ENCODE measurements at places on chromosomes 7 and 10. TPM values are rescaled to one million over a fixed set of nuclear protein-coding genes. Genes with fewer than 3 reads are reported as not detected.

DNA sequence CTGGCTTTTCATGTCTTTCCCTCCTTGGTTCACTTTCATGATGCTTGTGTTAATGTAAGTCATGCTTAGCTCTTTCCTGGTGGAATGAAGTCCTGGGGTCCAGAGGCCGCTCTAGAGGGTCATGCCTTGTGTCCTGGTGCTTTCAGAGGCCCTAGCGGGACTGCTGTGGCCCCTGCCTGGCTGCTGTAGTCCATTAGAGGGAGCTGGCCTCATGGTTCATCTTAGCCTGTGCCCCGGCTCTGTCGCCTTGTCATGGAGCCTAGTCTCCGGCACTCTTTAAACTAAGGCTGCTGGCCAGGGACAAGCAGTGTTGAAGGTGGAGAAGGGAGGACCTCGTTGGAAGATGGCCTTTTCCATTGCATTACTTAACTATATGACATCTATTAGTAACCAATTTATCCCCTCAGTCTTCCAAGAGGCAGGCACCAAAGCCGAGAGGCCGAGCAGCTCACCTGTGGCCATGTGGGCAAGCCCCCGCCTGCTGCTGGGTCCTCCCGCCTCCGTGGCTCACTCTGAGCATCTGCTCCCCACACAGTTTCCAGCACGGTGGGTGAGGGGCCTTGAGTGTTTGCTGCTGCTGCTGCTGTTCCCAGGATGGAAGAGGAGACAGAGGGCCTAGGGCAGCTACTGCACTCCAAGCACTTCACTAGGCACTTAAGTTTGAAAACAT is 5.0 kb upstream of the NDUFB2 start:
- DNase-seq: peak; percentile 18

DNA sequence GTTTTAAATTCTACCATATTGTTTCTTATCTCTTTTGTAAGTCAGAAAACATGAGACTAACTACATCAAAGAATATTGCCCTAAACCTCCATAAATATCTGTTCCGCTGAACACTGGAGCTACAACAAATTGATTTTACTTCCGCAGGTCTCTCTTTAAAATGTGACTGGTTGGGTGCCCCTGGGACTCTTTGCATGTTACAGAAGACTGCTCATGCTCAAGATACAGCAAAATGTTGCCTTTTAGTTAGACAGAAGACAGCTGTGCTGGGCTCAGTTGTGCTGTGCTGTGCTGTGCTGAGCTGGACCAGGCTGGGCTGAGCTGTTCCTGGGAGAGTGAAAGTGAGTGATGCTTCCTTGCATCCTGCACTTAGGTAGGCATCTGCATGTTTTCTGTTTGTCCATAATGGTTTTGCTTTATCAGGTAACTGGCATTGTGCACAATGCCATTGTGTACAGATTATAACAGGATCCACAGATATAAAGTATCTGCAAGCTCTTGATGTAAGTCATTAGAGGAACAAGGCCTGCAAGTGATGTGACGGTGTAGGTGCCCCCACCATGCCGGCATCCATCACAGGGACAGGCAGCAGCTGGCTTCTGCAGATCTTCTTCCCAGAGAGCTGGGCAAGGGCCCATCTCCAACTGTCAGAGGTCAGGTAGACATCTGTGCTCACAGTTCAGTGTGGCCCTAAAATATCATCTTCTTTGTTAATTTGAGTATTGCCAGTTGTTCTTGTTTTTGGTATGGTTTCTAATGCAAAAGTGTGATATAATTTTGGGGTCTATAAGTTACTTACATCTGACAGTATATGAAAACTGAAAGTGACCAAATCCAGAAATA is 972.5 kb upstream of the CELF2 start:
- DNase-seq: no peak

DNA sequence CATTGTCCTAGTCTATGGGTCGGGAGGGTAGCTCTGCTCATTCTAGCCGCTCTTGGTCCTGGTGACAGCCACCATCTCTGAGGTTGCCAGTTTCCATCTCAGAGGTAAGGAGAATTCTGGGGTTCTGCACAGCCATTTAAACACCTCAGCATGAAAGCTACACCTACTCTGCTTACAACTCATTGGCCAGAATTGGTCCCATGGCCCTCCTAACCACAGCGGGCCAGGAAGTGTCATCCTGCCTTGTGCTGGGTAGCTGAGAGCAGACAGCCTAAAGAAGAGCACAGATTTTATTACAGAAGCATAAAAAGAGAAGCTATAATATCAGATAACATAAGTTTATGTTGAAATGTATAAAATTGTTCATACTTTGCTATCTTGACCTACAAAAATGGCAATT is 152.7 kb downstream of the HECW1 start:
- no peak for DNase-seq

GRCh38 chr7:20744954-20745446 is 41.7 kb downstream of the SP8 start:
- DNase-seq: no peak

GRCh38 chr7:28395404-28395803 is 16.9 kb upstream of the CREB5 start:
- DNase-seq: no peak

- DNase-seq: peak; percentile 30
These were observed 29.8 kb upstream of the GNA12 start for GRCh38 chr7:2873686-2874551.

The HSPA12A gene
- 5.6 TPM for total RNA-seq

GRCh38 chr7:15836041-15836440 is 149.6 kb upstream of the MEOX2 start:
- DNase-seq: no peak

DNA sequence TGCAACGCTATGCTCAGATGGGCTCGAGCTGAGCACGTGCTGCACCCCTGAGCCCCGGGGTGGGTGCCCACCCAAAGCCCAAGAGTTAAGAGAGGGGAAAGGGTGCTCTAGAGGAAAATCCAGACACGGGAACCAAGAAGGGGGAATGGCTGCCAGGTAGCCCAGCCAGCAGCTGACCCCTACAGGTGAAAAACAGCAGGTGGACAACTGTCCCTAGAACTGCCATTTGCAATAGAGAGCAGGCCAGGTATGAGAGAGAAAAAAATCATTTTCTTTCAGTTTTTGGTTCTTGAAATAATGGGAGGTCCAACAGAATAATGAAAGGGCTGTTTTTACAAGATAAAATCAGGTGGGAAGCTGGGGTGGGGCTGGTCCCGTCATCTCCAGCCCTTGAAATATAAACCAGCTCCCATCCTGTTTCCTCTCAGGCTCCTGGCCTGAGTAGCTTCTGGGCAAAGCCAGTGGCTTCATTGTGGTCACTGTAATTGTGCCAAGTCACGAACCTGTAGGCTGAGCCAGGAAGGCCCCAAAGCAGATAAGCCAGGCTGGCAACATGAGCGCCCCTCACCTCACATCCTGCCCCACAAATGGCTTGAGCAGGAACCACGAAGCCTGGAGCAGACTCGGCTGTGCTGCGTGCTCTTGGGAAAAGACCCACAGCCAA is 257.8 kb downstream of the SNX10 start:
- no peak for DNase-seq

DNA sequence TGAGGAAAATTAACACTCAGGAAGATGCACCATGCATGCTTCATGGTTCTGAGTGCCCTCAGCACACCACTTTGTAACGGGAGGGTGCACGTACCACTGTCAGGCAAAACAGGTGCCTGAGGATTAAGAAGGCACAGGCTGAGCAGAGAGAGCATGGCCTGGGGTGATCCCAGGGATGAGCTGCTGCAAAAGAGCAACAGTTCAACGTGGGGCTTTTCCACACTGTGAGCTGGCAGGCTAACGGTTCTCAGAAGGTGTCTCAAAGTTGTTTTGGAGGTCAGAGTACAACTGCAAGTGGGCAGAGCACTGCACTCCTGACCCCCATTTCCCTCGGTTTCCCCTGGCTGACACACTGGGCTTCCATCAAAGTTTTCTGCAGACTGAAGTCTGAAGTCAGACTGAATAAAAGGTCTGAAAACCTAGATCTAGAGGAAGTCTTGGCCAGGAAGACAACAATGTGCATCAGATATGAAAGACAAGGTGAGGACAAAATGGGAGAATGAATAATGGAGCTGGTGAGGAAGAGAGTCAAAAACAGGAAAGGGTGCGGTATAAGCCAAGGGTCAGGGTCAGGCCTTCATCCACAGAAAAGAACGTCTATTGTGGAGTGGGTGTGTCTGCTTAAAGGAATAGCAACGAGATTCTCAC is 20.5 kb downstream of the ZNF438 start:
- DNase-seq: peak; percentile 39

- DNase-seq: no peak
These were observed 40.3 kb downstream of the SGCE start for GRCh38 chr7:94615666-94616065.

The IL2RA gene
- not detected for total RNA-seq

DNA sequence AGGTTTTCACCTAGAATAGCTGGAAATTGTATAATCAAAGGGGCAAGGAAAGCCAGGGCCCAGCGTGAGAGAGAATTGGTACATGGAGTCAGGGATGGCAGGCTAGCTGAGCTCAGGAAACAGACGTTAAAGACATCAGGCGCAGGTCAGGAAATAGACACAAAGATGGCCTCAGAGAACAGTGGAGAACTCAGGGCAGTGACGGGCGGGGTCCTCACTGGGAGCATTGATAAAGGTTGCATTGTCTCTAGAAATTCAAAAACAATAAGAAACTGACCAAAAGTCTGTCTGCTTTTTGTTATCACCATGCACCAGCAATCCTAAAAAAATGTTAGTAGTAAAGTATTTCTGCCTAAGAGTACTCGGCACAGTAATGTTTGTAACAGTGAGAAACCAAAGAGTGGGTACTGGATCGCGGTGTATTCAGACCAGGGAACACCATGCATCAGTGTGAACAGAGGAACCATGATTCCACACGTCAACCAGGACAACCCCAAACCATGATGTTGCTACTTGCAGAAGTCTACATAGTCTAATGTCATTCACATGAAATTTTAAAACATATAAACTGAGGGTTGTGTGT is 81.9 kb upstream of the AUTS2 start:
- DNase-seq: no peak

DNA sequence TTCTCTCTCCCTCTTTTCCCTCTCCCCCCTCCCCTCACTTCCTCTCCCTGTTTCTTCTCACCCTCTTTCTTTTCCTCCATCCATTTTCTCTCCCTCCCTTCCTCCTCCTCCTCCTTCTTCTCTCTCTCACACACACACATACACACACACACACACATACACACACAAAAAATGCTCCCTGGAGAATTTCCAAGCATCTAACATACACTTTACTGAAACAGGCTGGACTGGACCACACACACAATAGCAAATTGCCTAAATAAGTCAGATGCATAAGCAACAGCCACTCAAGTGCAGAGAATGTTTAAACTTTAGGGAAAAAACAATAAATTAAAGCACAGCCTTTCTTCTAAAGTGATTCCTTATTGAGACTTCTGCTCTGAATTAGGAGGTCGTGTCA is 267.7 kb downstream of the FGFR2 start:
- DNase-seq: no peak

GRCh38 chr10:63373176-63373575 is 92.6 kb downstream of the JMJD1C start:
- DNase-seq: no peak

The PLCE1 gene
- 0.47 TPM for total RNA-seq

DNA sequence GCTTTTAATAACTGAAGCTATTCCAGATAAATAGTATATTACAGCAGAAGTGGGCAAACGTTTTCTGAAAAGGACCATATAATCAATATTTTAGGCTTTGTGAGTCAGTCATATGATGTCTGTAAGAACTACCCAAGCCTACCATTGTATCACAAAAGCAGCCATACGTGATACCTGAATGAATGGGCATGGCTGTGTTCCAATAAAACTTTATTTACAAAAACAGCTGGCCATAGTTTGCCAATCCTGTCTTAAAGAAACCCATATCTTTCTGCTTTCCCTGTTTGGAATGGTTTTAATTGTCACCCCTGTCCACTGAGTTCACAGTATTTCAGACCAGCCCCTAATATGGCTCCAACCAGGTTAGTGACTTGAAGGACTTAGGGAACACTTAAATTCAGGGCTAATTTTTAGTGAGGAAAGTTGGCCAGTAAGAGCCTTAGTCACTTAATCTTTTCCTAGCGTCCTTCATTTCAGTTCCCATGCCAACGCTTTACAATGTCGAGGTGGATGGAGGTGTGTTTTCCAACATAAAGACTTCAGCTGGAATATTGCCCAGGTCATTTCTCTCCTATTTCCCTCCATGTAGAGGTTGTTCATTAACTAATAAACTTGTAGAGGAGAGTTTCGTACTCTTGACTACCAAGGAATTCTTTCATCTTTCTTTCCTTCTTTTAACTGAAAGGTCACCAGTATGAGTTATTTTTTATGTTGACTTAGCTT is 184.5 kb downstream of the TRIL start:
- DNase-seq: no peak

DNA sequence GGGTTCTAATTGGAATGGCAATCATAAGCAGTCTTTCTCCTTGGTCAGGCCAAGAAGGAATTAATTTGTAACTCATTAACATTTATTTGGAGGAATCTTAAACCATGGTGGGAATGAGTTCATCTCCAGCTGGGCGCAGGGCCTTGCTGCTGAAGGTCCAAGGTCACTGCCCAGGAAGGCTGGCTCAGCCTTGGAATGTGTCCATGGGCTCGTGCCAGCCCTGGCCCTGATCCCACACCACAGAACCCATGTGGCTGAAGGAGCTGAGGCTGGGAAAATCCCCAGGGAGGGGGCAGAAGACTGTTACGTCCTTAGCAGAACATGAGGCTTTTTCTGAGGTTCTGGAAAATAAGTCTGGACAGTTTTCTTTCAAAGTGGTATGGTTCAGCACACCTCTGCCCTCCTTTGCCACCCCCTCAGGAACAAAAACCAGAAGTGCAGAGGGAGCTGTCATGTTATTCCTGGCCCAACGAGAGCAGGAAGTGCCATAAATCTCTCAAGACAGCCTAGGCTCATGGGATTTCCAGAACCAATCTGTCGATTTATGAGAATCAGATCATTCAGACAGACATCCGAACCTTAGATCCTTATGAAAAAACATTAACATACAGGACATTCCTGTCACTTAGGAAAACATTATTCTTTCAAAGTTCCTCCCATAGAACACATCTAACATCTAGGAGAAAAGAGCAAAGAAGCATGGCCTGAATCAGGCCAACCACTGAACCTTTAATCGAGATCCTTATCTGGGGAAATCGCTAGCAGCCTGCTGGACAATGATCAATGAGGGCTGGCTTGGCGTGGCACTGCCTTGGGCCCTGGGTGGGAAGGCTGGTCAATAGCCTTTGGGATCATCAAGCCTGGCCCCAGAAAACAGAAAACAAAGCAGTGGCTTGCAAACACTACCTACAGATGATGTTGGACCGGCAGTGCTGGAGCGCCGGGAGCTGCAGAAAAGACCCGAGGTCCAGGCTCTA is 134.3 kb downstream of the TAX1BP1 start:
- no peak for DNase-seq

GRCh38 chr10:50498465-50498864 is 125.3 kb downstream of the SGMS1 start:
- DNase-seq: no peak

The PILRA gene
- 0.68 TPM for total RNA-seq

GRCh38 chr7:124155432-124156022 is 122.7 kb upstream of the TMEM229A start:
- DNase-seq: peak; percentile 36
